Activated T-helper 1 cell treated with anti-CD3 and anti-CD28 coated beads, Interleukin-12 subunit alpha, Interleukin-12 subunit beta, Interleukin-2, Interleukin-4 antibody, amounts not matched to agents 30 ng/mL and 10 ng/mL and 1 ng/mL, durations not matched to agents 14 hours and 24 hours and 36 hours (primary cell): ENCODE measurements at places on chromosomes 5 and 9. TPM values are rescaled to one million over a fixed set of nuclear protein-coding genes. Genes with fewer than 3 reads are reported as not detected.

The ZBED3 gene
- 0.49 and 1.0 TPM in 2 replicates for total RNA-seq

The RNF183 gene
- total RNA-seq: not detected in 2 replicates

The SPOUT1 gene
- 151 and 158 TPM in 2 replicates for total RNA-seq

The DMRT3 gene
- not detected in 2 replicates for total RNA-seq

The IFNB1 gene
- 0.23 TPM in 1 of 2 replicates, not detected in the other for total RNA-seq

The RALGPS1 gene
- 1.4 and 1.8 TPM in 2 replicates for total RNA-seq

The CLTA gene
- total RNA-seq: 175 and 182 TPM in 2 replicates

The NKD2 gene
- 2.9 and 3.2 TPM in 2 replicates for total RNA-seq

The ADAMTS2 gene
- not detected in 2 replicates for total RNA-seq

The TIFAB gene
- total RNA-seq: not detected in 2 replicates

The SPINK13 gene
- total RNA-seq: not detected in 2 replicates

The TTLL11 gene
- total RNA-seq: 3.0 and 4.5 TPM in 2 replicates

The OR1Q1 gene
- not detected in 2 replicates for total RNA-seq

The C9orf153 gene
- total RNA-seq: 0.34 TPM in 1 of 2 replicates, not detected in the other

The RXRA gene
- 0.71 and 0.91 TPM in 2 replicates for total RNA-seq

The CDC42SE2 gene
- 100.0 and 103 TPM in 2 replicates for total RNA-seq

The ZNF354C gene
- total RNA-seq: 3.5 and 4.1 TPM in 2 replicates

The TEK gene
- not detected in 2 replicates for total RNA-seq

The TIMD4 gene
- total RNA-seq: 24.5 and 27.3 TPM in 2 replicates

The KIF24 gene
- 5.8 and 6.1 TPM in 2 replicates for total RNA-seq

The WHRN gene
- total RNA-seq: 2.2 and 2.4 TPM in 2 replicates

The GKAP1 gene
- 1.5 TPM in 2 replicates for total RNA-seq

The OR1J2 gene
- not detected in 2 replicates for total RNA-seq

The C9orf50 gene
- total RNA-seq: not detected in 2 replicates

The MCIDAS gene
- 0.10 TPM in 1 of 2 replicates, not detected in the other for total RNA-seq

The TRIM36 gene
- total RNA-seq: not detected in 2 replicates

The RMRP gene
- total RNA-seq: 5,317 and 5,787 TPM in 2 replicates

The PCDHGA8 gene
- 0.03 TPM in 1 of 2 replicates, not detected in the other for total RNA-seq

The SLC27A6 gene
- total RNA-seq: not detected in 2 replicates

The TLN1 gene
- 229 and 230 TPM in 2 replicates for total RNA-seq

The NME5 gene
- total RNA-seq: not detected in 2 replicates

The CHSY3 gene
- total RNA-seq: not detected in 2 replicates

The VCAN gene
- total RNA-seq: 0.05 TPM in 2 replicates

The PSD2 gene
- not detected in 2 replicates for total RNA-seq

The FBP1 gene
- total RNA-seq: 0.39 TPM in 1 of 2 replicates, not detected in the other

The GRM6 gene
- not detected in 2 replicates for total RNA-seq

The NSMF gene
- total RNA-seq: 57.2 and 58.9 TPM in 2 replicates

The INSL6 gene
- total RNA-seq: not detected in 2 replicates

The LCNL1 gene
- not detected in 2 replicates for total RNA-seq

The CDKN2B gene
- 0.73 and 0.76 TPM in 2 replicates for total RNA-seq

The AMACR gene
- 6.8 and 7.1 TPM in 2 replicates for total RNA-seq

The PDGFRB gene
- total RNA-seq: 0.76 and 1.0 TPM in 2 replicates

The SLC4A9 gene
- total RNA-seq: not detected in 2 replicates

The FUT7 gene
- total RNA-seq: 0.16 and 0.22 TPM in 2 replicates

The NUTM2F gene
- not detected in 2 replicates for total RNA-seq

The CDKN2A gene
- total RNA-seq: 5.0 and 5.4 TPM in 2 replicates
